ENCODE measurements at places on chromosomes 3 and 15. TPM values are rescaled to one million over a fixed set of nuclear protein-coding genes. Genes with fewer than 3 reads are reported as not detected.

The TMIE gene
- total RNA-seq: 1.3 TPM

The ALG1L2 gene
- total RNA-seq: not detected

The OIP5 gene
- 4.4 TPM for total RNA-seq

The EMC7 gene
- total RNA-seq: 58.8 TPM

The HRG gene
- total RNA-seq: 0.13 TPM

- DNase-seq: no peak
Observed at GRCh38 chr3:158882445-158882844, 80.6 kb downstream of the MFSD1 start.

DNA sequence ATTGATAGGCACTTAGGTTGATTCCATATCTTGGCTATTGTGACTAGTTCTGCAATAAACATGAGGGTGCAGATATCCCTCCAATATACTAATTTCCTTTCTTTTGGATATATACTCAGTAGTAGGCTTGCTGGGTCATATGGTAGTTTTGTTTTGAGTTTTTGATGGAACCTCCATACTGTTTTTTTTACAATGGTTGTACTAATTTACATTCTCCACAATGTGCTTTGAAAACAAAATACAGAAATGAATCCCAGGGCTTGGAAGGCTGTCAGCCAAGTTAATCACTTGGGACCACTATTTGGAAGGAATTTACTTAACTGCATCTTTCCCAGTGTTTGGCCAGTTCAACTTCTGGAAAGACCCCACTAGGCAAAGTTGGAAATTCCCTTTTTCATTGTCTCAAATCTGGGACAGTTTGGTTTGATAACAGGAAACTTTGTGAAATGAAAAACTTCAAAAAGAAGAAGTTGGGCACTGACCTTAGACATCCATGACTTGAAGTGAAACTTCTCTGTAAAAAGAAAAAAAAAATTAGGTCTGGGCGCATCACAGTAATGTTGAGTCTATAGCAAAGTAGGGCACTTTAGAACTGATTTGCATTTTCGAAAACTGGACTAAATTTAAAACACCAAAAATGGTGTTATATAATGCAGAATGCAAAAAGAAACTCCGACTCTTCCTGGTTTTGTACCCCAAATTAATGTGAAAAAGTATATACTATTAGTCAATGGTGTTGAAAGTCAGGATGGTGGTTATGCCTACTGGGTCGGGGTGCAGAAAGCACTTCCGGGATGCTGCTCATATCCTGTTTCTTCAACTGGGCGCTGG is 6.0 kb downstream of the CTSH start:
- DNase-seq: no peak

DNA sequence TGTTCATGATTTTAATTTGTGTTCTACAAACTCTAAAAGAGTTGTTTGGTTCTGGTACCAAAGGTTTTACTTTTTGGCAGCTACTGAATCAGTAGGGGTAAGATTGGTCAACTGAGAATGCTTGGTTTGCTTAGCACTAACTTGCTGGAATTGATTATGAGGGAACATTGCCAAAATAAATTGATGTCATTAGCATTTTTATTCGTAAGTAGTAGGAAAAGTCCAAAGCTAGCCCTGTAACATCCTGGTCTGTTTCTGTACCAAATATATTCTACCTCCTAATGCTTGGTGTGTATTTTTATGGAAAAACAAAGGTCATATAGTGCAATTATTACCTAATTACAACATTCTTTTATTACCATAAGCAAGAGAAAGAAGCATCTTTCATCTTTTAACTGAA is 35.9 kb upstream of the KPNA4 start:
- no peak for DNase-seq

GRCh38 chr3:55524565-55525244 is 37.6 kb upstream of the WNT5A start:
- DNase-seq: no peak

GRCh38 chr3:161117646-161118045 is 12.5 kb upstream of the B3GALNT1 start:
- DNase-seq: no peak

DNA sequence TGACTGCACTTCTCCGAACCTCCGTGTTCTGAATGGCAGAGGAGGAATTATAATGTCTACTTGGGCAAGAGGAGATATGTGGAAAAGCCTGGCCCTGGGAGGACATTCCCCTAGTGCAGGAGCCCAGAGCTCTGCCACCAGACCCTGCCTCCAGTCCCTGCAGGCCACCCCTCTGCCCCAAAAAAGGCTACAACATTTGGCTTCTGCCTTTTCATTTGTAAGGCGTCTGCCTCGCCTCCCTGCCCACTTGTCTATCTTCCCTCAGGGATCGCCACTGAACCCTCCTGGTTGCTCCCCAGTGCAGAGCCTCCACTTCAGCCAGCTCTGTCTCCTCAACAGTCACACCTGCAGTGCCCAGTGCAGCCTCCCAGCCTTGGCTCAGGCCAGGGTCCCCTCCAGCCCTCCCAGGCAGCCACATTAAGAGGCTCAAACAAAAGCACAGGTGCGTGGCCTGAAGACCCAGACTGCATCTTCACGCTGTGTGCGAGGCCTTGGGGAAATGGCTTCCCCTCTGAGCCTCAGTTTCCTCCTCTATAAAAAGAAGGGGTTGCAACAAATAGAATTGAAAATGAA is 125.9 kb upstream of the SMAD3 start:
- DNase-seq: no peak

GRCh38 chr15:67796196-67797127 is 28.8 kb upstream of the SKOR1 start:
- DNase-seq: no peak

DNA sequence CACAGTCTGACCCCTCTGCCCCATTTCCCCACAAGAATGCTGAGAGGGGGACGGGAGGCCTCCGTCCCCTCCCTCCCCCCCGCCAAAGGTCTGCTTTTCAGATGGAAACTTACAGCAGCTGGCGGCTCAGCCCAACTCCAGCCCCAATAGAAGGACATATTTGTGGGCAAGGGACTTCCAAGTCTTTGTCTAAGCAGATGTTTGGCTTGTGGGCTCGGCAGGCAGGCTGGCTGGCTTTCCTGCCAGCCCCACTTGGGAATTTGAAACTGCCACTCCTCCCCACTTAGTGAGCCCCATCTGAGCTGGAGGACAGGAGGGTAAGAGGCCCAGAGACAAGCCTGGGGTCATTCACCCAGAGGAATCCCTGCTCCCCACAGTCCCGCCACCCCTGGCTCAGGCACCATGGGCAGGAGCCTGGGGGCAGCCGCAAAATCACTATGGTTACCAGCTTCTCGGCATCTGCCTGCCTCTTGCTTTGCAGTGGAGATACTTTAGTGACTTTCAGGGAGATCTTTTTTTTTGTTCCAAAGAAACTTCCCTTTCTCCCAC is 53.6 kb downstream of the LMCD1 start:
- DNase-seq: peak; percentile 14

- no peak for DNase-seq
Observed at GRCh38 chr3:136990826-136991225, 33.0 kb downstream of the IL20RB start.

GRCh38 chr3:72655131-72655551 is 193.1 kb downstream of the SHQ1 start:
- DNase-seq: no peak

GRCh38 chr3:53806182-53807116 is 39.8 kb downstream of the CHDH start:
- peak; percentile 71 for DNase-seq
